ENCODE measurements at places on chromosomes 11 and 22.
A peak's percentile ranks its signal among the peaks of the same experiment; 100 is the strongest.

- no peak for DNase-seq
These were observed 114.0 kb downstream of the ZNF280B start for GRCh38 chr22:22394591-22394990.

DNA sequence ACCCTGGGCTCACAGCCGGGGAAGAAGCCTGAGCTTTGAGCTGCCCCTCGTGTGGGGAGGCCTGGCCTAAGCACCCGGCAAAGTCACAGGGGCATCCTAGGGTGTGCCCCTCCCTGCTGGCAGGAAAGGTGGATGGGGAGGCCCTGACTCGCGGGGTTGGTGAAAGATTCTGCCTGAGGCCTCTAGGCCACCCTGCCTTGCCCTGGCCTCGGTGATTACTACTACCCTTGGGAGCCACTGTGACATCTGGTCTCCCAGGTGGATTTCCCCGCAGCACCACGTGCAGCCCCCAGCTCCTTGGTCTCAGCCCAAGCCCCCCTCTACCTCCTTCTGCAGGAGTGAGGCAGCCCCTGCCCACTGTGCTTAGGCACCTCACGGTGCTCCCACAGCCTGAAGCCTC lies 23.9 kb downstream of the GNAZ start:
- no peak for DNase-seq

- DNase-seq: no peak
These were observed 14.5 kb downstream of the CARS1 start for GRCh38 chr11:3042496-3043314.

DNA sequence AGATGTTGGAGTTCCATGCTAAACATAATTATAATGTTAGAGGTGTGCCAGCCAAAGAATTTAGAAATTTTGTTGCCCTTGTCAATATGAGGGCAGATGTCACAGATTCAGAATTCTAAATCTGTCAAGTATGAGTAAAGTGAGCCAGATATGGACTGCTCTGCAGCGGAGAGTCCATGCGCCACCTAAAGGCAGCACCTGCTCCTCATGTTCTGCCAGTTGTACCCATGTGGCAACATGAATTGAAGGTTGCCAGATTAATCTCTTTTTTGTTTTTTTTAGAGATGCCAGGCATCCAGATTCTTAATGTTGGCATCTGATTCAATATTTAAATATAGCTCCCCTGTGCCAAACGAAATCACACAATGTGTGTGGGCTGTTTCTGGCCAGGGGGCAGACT lies 678.6 kb upstream of the ANO5 start:
- DNase-seq: no peak

GRCh38 chr22:20957683-20958431 lies 9.2 kb upstream of the AIFM3 start:
- DNase-seq: no peak

DNA sequence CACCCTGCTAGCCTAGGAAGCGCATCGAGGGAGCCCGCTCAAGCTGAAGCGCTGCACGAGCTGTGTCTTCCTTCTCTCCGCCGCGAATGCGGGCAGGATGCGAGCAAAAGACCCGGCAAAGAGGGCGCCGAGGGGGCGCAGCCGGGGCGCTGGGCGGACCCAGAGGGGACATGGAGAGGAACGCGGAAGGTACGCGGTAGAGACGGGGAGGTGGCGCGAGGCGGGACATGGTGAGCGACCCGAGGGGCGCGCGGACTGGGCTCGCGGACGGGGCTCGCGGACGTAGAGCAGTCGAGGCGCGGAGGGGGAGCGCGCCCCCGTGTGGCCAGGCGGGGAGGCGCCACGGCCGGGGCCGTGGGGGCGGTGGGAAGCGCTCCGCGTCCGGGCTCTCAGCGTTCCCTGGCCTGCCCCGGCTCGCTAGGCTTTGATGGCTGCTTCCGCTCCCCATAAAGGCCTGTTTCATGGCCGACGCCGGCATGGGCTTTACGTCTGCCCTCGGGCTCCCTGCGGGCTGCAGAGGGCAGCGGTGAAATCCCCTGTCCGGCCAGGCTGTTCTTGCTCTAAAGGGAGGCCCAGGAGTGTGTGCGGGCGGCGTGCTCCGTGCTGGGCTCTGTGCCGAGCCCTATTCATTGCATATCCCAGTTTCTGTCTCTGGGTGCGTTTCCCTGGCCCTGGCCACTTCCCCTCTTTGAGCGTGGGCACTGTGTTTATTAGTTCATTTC lies 31.2 kb upstream of the TRIM29 start:
- DNase-seq: peak; percentile 16

GRCh38 chr11:43381802-43382201 lies 23.1 kb downstream of the TTC17 start:
- DNase-seq: no peak

DNA sequence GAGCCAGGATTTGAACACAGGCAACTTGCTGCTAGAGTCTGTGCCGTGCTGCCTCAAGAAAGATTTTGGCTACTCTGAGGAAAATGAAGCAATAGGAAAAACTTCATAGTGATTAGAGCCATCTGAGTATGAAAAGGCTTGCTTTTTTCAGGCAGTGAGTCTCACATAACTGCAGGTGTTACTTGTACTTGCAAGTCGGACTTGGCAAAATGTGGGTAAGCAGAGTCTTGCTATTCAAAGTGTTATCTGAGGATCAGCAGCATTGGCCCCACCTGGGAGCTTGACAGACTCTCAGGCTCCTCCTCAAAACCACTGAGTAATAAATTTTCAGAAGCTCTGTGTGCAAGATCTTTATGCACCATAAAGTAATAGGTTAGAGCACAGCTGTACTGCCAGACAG lies 18.1 kb downstream of the RNF141 start:
- DNase-seq: no peak

GRCh38 chr11:68383976-68384501 lies 71.6 kb downstream of the LRP5 start:
- peak; percentile 35 for DNase-seq

DNA sequence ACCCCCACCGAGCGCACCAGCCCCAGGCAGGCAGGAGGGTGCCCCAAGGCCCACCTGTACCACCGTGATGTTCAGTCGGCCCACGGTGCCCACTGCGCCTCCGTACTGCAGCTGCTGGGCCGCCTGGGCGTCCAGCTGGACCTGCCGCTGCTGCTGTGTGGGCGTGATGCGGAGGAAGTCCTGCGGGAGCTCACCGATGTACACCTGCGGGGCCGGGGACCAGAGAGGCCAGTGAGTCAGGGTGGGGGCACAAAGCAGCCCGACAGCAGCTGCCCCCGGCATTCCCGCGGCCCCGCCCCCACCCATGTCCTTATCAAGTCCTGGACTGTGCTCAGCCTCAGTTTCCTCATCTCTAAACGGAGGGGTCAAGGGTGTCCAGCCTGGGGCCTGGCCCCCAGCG lies 13.8 kb downstream of the TOLLIP start:
- DNase-seq: no peak

- DNase-seq: no peak
These were observed 12.5 kb downstream of the HIRA start for GRCh38 chr22:19419086-19419463.

DNA sequence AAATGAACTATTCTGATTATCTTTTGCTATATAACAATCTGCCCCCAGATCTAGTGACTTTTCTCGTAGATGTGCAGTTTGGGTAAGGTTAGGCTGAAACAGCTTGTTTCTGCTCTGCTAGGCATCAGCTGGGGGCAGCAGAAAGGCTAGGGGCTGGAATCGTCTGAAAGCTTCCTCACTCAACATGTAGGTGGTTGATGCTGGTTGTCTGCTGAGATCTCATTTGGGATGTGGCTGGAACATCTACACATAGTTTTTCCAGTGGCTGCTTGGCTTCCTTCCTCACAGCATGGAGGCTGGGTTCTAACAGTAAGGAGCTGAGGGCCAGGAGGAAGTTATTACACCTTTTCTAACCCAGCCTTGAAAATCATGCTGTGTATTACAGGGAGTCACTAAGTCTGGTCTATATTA lies 30.2 kb downstream of the USP47 start:
- DNase-seq: no peak

DNA sequence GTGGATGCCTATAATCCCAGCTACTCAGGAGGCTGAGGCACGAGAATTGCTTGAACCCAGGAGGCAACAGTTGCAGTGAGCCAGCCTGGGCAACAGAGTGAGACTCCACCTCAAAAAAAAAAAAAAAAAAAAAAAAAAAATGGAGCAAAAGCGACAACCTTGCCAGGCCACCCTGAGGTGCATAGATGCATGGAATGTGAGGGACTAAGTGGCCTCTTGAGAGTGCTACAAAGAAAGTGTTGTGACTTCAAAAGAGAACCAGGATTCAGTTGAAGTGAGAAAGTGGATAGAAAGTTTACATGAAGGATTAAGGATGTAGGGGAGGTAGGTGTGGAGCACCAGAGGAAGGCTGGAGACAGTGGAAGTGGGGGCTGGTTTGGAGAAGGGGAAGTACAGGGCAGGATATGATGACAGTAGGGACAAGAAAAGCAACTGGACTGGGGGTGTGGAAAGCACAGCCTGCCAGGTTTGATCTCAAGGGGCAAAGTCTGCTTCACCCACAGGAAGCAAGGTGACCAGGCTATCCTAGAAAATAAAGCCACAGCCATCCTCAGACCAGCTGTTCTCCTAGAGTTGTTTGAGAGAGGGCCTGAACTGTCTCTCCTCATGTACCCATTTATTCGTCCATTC lies 36.0 kb upstream of the OLFML1 start:
- no peak for DNase-seq

GRCh38 chr11:120136356-120136755 lies 1.6 kb downstream of the TRIM29 start:
- no peak for DNase-seq

DNA sequence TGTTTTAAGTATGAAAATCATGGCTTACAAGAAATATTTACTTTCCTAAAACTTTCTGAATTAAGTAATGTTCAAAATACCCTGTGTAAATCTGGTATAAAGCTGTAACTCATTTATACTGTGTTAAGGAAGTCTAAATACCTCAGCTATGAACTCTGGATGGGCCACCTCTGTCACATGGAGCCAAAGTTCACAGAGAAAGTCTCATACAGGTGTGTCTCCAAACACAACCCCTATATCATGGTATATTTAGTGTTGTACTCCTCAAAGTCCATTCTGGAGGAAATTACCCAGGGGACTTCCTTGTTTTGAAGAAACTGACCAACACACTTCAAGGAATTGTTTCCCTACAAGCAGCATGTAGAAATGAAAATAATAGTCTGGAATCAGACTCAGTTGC lies 909.2 kb upstream of the TENM4 start:
- no peak for DNase-seq

GRCh38 chr22:23077627-23078461 lies 7.5 kb downstream of the GNAZ start:
- DNase-seq: no peak

DNA sequence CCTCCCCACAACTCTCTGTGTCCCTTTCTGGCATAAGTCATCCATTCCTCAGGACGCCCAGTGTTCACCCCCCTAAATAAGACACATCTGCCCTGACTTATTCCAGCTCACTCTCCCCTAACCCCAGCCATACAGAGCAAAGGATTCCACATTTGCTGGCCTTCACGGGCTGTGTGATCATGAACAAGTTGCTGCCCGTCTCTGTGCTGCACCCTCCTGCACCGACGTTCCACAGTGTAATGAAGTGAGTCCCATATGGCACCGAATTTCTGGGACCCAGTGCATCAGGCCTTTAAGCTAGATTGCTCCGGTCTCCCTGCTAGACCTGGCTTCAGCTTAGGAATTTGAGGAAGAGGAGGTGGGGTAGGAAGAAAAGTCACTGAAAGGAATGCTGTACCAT lies 22.4 kb upstream of the LRRC32 start:
- DNase-seq: no peak

DNA sequence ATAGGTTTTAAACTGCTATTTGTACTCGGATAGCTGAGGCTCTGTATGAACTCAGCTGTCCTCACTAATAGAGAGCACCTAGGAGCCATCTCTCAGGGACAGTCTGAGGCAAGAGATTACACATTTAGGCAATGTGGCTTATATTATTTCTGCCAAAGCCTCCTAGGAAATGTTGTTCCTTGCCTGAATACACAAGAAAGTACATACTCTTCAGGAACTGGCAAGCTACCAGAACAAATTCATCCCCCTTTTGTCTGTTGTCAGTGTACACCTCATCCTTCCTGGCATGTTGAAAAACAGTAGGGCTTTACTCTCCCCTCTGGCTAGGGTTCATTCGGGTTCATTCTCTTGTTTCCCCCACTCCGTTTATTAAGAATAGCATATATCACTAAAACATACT lies 615.9 kb upstream of the FAT3 start:
- DNase-seq: no peak

GRCh38 chr22:29353286-29353685 lies 35.1 kb downstream of the AP1B1 start:
- DNase-seq: no peak

Measured in stimulated activated CD8-positive, alpha-beta memory T cell treated with anti-CD3 and anti-CD28 coated beads, Interleukin-2, amount 100 ng/mL, for 1 hour (primary cell).